ENCODE measurements at places on chromosomes 6 and 20. TPM values are rescaled to one million over a fixed set of nuclear protein-coding genes. Genes with fewer than 3 reads are reported as not detected.

SIRPA gene
- polyA plus RNA-seq = 6.7 TPM

PCSK2 gene
- 29.8 TPM for polyA plus RNA-seq

FNDC11 gene
- polyA plus RNA-seq = 5.2 TPM

LPIN3 gene
- polyA plus RNA-seq = 0.44 TPM

PGC gene
- polyA plus RNA-seq = not detected

SIRPG gene
- not detected for polyA plus RNA-seq

TGM3 gene
- 0.10 TPM for polyA plus RNA-seq

PHF20 gene
- 54.8 TPM for polyA plus RNA-seq

UBD gene
- not detected for polyA plus RNA-seq

FAM184A gene
- 41.9 TPM for polyA plus RNA-seq

FAM209B gene
- polyA plus RNA-seq = not detected

FHL5 gene
- not detected for polyA plus RNA-seq

Data from neural cell (in vitro differentiated cells).